Muscle of arm (tissue), 14 donors: ENCODE measurements at places on chromosomes 4 and X. TPM values are rescaled to one million over a fixed set of nuclear protein-coding genes. Genes with fewer than 3 reads are reported as not detected.

POF1B gene
- 0.09 TPM for polyA plus RNA-seq

F8 gene
- polyA plus RNA-seq = not detected

HTR2C gene
- polyA plus RNA-seq = not detected

MORF4L2 gene
- 264 TPM for polyA plus RNA-seq

NWD2 gene
- not detected for polyA plus RNA-seq

FAM241A gene
- polyA plus RNA-seq = 3.8 TPM

EFHC2 gene
- 0.36 TPM for polyA plus RNA-seq

TMPRSS11D gene
- not detected for polyA plus RNA-seq

C4orf50 gene
- polyA plus RNA-seq = not detected

RNF128 gene
- not detected for polyA plus RNA-seq

KIAA0232 gene
- polyA plus RNA-seq = 23.2 TPM

CTBP1 gene
- polyA plus RNA-seq = 78.0 TPM

HSFX4 gene
- polyA plus RNA-seq = 0.84 TPM

TMEM271 gene
- not detected for polyA plus RNA-seq

PABPC4L gene
- polyA plus RNA-seq = 9.2 TPM

CXCL11 gene
- not detected for polyA plus RNA-seq

STK32B gene
- not detected for polyA plus RNA-seq

MED28 gene
- polyA plus RNA-seq = 36.6 TPM

PPM1K gene
- polyA plus RNA-seq = 23.2 TPM

SLC25A14 gene
- polyA plus RNA-seq = 11.8 TPM

ZNF141 gene
- 26.2 TPM for polyA plus RNA-seq

MAGED4 gene
- 20.4 TPM for polyA plus RNA-seq

SHOX gene
- 4.5 TPM for polyA plus RNA-seq

CXXC4 gene
- polyA plus RNA-seq = 4.9 TPM

CT83 gene
- polyA plus RNA-seq = not detected

CD38 gene
- polyA plus RNA-seq = 1.4 TPM

FAM149A gene
- polyA plus RNA-seq = 7.3 TPM

S100P gene
- polyA plus RNA-seq = 3.0 TPM

VCX2 gene
- polyA plus RNA-seq = not detected

FABP2 gene
- polyA plus RNA-seq = not detected

CCSER1 gene
- polyA plus RNA-seq = 0.69 TPM

MXRA5 gene
- 137 TPM for polyA plus RNA-seq

PNCK gene
- not detected for polyA plus RNA-seq

PRSS12 gene
- polyA plus RNA-seq = 16.4 TPM

KLHL34 gene
- polyA plus RNA-seq = not detected

NIPAL1 gene
- 1.1 TPM for polyA plus RNA-seq

MAGEB6B gene
- polyA plus RNA-seq = not detected

TMEM154 gene
- 3.2 TPM for polyA plus RNA-seq

MGARP gene
- 0.80 TPM for polyA plus RNA-seq

HPGDS gene
- 7.0 TPM for polyA plus RNA-seq

PPEF2 gene
- polyA plus RNA-seq = 0.08 TPM

COL4A6 gene
- polyA plus RNA-seq = 3.6 TPM

TRIM2 gene
- 46.5 TPM for polyA plus RNA-seq

PAGE4 gene
- 1.9 TPM for polyA plus RNA-seq

CABS1 gene
- not detected for polyA plus RNA-seq

PDHA1 gene
- 199 TPM for polyA plus RNA-seq

F9 gene
- polyA plus RNA-seq = not detected
